Natural killer cell treated with Interleukin-12 subunit alpha and Interleukin-12 subunit beta and Interleukin-15 and Interleukin-18, amount 100 ng/mL, for 72 hours (primary cell): ENCODE measurements at places on chromosomes 4 and X. TPM values are rescaled to one million over a fixed set of nuclear protein-coding genes. Genes with fewer than 3 reads are reported as not detected.

- peak overlapping the region; percentile 72 for H3K27ac ChIP-seq
- DNase-seq = no peak
- no peaks in the 10 kb centered on the region for H3K4me1 ChIP-seq
- peaks cover 16% of the 10 kb centered on the region for H3K27me3 ChIP-seq
- peak overlapping the region; percentile 84 for H3K4me3 ChIP-seq
- H3K36me3 ChIP-seq = no peaks in the 10 kb centered on the region
These were observed 12.0 kb upstream of the RBBP7 start for GRCh38 chrX:16882169-16882568.

GRCh38 chr4:163611182-163611581 is 116.7 kb downstream of the TMA16 start:
- H3K4me3 ChIP-seq = no peak overlapping the region
- peaks cover 2% of the 10 kb centered on the region for H3K27me3 ChIP-seq

FAM9B gene
- total RNA-seq = not detected

GRCh38 chr4:5799406-5799805 is 88.4 kb downstream of the EVC start:
- no peaks in the 10 kb centered on the region for H3K36me3 ChIP-seq
- H3K27me3 ChIP-seq = no peaks in the 10 kb centered on the region
- no peak for DNase-seq
- H3K4me3 ChIP-seq = no peak overlapping the region
- H3K27ac ChIP-seq = no peak overlapping the region
- no peaks in the 10 kb centered on the region for H3K4me1 ChIP-seq

GRCh38 chrX:19807414-19807813 is 80.0 kb downstream of the SH3KBP1 start:
- peaks cover 47% of the 10 kb centered on the region for H3K4me1 ChIP-seq
- H3K4me3 ChIP-seq = peak overlapping the region; percentile 16
- H3K27me3 ChIP-seq = no peaks in the 10 kb centered on the region
- DNase-seq = no peak

YTHDC1 gene
- 86.0 TPM for total RNA-seq

- DNase-seq = no peak
- peaks cover 7% of the 10 kb centered on the region for H3K4me1 ChIP-seq
- no peak overlapping the region for H3K27ac ChIP-seq
- H3K4me3 ChIP-seq = peak overlapping the region; percentile 55
- peaks cover 30% of the 10 kb centered on the region for H3K27me3 ChIP-seq
These were observed 117.0 kb upstream of the TEX13C start for GRCh38 chrX:125202591-125203248.

GRCh38 chr4:104262678-104263077 is 232.0 kb downstream of the CXXC4 start:
- no peak for DNase-seq
- H3K4me3 ChIP-seq = no peak overlapping the region
- H3K36me3 ChIP-seq = no peaks in the 10 kb centered on the region
- no peak overlapping the region for H3K27ac ChIP-seq
- H3K27me3 ChIP-seq = no peaks in the 10 kb centered on the region

- H3K27me3 ChIP-seq = no peaks in the 10 kb centered on the region
- H3K36me3 ChIP-seq = peaks cover 5% of the 10 kb centered on the region
- no peak overlapping the region for H3K4me3 ChIP-seq
- no peak for DNase-seq
- peak overlapping the region; percentile 70 for H3K27ac ChIP-seq
These were observed 32.3 kb downstream of the SH2D1A start for GRCh38 chrX:124378643-124379042.

- no peaks in the 10 kb centered on the region for H3K27me3 ChIP-seq
- no peaks in the 10 kb centered on the region for H3K4me1 ChIP-seq
- H3K27ac ChIP-seq = no peak overlapping the region
- no peak for DNase-seq
- H3K4me3 ChIP-seq = no peak overlapping the region
These were observed 11.1 kb upstream of the GABRE start for GRCh38 chrX:151985531-151985930.

DNA sequence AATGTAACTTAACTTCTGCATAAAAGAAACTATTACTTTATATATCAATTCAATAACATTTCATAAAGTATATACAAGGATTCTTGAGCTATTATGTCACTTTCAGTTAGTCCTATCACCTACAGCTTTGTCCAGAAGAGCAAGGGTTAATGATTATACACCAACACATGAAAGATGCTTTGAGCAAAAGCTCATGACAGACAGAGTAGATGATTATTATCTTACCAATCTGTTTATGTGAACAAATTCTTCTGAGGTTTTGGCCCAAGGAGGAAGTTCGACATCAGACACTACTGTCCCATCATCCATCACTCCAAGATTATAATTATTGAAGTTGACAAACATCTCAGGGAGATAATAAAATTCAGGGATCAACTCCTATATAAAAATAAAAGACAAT is 166.7 kb upstream of the MAB21L2 start:
- H3K27me3 ChIP-seq = no peaks in the 10 kb centered on the region
- DNase-seq = no peak
- H3K27ac ChIP-seq = no peak overlapping the region

RASSF6 gene
- total RNA-seq = not detected

SPANXN4 gene
- total RNA-seq = not detected

- peak overlapping the region; percentile 51 for H3K4me3 ChIP-seq
- H3K36me3 ChIP-seq = peaks cover 18% of the 10 kb centered on the region
- no peak for DNase-seq
- no peak overlapping the region for H3K27ac ChIP-seq
These were observed 11.3 kb downstream of the FRG2 start for GRCh38 chr4:190015538-190016368.

TEX13D gene
- 1.6 TPM for total RNA-seq

GRCh38 chr4:3637326-3638016 is 105.2 kb upstream of the LRPAP1 start:
- no peak for DNase-seq
- H3K36me3 ChIP-seq = no peaks in the 10 kb centered on the region
- H3K4me1 ChIP-seq = no peaks in the 10 kb centered on the region
- no peak overlapping the region for H3K27ac ChIP-seq

DNA sequence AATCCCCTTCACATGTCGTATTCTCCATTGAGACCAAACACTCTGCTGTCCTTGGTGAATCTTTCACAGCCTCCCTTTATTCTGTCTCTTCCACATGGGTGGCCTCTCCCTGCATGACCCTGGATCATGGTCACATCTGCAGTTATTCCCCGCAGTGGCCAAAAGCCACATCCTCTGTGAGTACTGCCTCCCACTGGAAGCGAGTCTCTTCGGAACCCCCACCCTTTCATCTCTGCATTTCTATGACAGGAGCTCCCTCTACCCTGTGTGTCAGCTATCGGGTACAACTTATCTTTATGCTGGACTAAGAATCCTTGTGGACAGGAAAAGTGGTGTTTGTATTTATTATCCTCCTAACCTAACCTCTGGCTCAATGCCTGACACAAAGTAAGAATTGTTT is 48.6 kb upstream of the SHISA3 start:
- H3K4me3 ChIP-seq = no peak overlapping the region
- no peak for DNase-seq
- H3K4me1 ChIP-seq = no peaks in the 10 kb centered on the region
- H3K36me3 ChIP-seq = no peaks in the 10 kb centered on the region
- H3K27me3 ChIP-seq = peaks cover 8% of the 10 kb centered on the region

GSX2 gene
- total RNA-seq = not detected

- no peak overlapping the region for H3K27ac ChIP-seq
- peaks cover 20% of the 10 kb centered on the region for H3K27me3 ChIP-seq
- H3K4me3 ChIP-seq = no peak overlapping the region
- H3K4me1 ChIP-seq = peaks cover 10% of the 10 kb centered on the region
These were observed 4.5 kb upstream of the MAMLD1 start for GRCh38 chrX:150358651-150359050.

GRCh38 chrX:155998116-155998515 is 620 bp downstream of the IL9R start:
- peaks cover 5% of the 10 kb centered on the region for H3K27me3 ChIP-seq
- no peak for DNase-seq
- H3K4me1 ChIP-seq = peaks cover 11% of the 10 kb centered on the region
- H3K27ac ChIP-seq = peak overlapping the region; percentile 37
- H3K36me3 ChIP-seq = no peaks in the 10 kb centered on the region

EDNRA gene
- total RNA-seq = not detected

- H3K4me3 ChIP-seq = no peak overlapping the region
- no peak for DNase-seq
These were observed 38.4 kb upstream of the ARSD start for GRCh38 chrX:2967584-2967983.

DNA sequence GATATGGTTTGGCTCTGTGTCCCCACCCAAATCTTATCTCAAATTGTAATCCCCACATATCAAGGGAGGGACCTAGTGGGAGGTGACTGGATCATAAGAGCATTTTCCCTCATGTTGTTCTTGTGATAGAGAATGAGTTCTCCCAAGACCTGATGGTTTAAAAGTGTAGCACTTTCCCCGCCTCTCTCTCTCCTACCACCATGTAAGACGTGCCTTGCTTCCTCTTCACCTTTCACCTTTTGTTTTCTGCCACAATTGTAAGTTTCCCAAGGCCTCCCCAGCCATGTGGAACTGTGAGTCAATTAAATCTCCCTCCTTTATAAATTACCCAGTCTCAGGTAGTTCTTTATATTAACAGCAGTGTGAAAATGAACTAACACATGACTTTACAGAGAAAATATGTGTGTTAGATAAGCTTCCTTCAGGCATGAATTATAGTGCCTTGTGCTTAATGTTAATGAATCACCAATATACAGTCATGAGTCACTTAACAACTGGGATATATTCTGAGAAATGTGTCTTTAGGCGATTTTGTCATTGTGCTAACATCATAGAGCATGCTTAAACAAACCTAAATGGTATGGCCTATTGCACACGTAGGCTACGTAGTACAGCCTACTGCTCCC is 37.9 kb downstream of the PDGFC start:
- no peaks in the 10 kb centered on the region for H3K27me3 ChIP-seq
- H3K4me1 ChIP-seq = no peaks in the 10 kb centered on the region
- DNase-seq = no peak
- no peaks in the 10 kb centered on the region for H3K36me3 ChIP-seq
- H3K4me3 ChIP-seq = no peak overlapping the region

DNA sequence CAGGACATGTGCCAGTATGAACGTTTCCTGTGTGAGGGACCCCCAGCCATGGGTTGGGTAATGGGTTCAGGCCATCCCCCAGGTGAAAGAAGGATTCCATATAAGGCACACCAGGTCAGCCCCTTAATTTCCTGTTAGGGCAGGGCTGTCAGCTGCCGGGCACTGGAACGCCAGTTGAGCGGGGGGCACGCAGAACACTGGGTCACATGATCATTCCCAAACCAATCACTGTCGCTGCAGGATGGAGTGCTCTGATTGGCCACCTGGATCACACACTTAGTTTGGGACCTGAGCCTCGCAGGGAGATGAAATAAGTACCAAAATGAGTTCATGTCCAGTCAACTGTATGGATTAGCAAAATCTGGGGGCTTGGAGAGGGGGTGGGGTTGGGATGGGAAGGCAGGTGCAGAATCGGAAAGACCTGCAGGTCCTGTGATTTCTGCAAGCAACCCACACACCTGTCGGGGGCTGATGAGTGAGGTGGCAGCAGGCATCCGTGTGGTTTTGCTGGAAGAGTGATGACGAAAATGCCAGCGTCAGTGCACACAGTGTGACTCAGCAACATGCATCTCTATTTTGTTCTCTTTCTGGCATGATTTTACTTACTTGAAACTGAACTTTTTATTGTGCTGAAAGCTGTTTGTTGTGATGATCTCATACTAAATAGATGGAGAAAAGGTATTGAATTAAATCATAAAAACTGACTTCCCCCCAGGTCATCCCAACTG is 32.2 kb downstream of the RNF212 start:
- no peak for DNase-seq
- peaks cover 14% of the 10 kb centered on the region for H3K27me3 ChIP-seq
- peaks cover 21% of the 10 kb centered on the region for H3K4me1 ChIP-seq
- no peak overlapping the region for H3K4me3 ChIP-seq

DNA sequence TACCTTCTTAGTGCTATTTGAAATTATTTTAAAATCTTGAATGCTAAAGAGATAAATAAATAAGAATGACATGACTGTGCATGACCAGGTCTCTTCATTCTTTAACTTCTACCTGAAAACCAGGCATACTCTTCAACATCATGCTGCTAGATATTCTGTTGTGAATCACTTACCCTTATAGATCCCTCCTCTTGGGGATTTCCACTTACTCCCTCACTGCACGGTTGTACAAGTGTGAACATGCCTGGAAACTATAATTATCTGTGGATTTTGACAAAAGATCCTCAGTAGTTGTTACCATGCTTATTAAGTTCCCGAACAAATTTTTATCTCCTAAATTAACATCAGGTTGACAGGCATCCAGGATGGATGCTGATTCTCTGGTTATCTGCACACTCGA is 54.3 kb downstream of the ADGRL3 start:
- no peak overlapping the region for H3K4me3 ChIP-seq
- DNase-seq = no peak
- no peak overlapping the region for H3K27ac ChIP-seq
- H3K4me1 ChIP-seq = no peaks in the 10 kb centered on the region
- no peaks in the 10 kb centered on the region for H3K27me3 ChIP-seq

REELD1 gene
- 1.0 TPM for total RNA-seq

DNA sequence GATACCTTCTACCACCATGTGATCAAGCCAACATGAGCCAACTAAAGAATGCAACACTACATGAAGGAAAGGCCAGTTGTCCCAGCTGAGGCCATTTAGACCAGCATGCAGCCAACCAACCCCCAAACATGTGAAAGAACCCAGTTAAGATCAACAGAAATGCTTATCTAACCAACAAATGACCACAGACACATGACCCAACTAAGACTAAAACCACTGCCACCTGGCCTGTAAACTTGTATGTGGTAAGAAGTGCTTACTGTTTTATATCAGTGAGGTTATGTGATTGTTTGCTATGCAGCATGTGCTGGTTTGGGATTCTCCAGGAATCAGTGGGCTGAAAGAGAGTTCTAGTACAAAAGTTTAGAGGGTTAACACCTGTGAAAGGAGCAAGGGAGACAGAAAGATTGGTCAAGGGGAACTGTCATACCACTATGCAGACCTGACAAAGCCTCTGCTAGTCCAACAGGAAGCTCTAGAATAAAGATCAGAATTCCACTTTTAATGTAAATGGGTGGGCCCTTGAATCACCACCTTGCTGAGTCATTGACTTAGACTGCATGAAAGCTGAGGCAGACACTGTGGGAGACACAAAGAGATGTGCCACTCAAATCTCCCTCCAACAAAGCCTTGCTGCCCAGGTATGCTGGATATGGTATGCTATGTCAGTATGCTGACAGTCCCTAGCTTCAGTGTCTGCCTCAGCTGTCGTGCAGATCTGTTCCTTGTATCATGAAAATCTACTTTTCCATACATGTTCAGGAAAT is 6.1 kb upstream of the SH3D19 start:
- H3K27ac ChIP-seq = no peak overlapping the region
- H3K4me1 ChIP-seq = no peaks in the 10 kb centered on the region
- peaks cover 8% of the 10 kb centered on the region for H3K27me3 ChIP-seq
- DNase-seq = no peak
- H3K4me3 ChIP-seq = no peak overlapping the region
